Stimulated activated CD4-positive, alpha-beta T cell treated with anti-CD3 and anti-CD28 coated beads, Interleukin-15, amount 100 ng/mL, for 48 hours (primary cell): ENCODE measurements at places on chromosomes 1 and 21.

GRCh38 chr1:40849801-40850592 is 12.2 kb downstream of the CITED4 start:
- peak; percentile 68 for DNase-seq

DNA sequence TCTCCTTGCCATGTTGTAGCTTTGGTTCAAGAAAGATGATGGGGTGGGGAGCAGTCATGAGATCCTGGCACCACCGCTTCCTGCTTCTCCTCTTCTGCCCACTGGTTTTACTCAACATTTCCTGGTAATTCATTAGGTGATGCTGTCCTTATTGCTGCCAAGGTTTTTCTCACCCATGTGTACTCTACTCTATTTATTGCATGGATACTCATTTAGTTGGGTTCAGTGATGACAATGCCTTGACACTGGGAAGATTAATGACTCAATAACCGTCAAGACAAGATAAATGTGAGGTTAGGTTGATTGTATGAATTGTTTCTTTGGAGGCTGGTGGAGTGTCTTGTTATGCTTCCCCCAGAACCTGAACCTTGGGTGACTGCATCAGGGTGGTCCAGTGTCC is 484.2 kb downstream of the SIPA1L2 start:
- DNase-seq = no peak

DNA sequence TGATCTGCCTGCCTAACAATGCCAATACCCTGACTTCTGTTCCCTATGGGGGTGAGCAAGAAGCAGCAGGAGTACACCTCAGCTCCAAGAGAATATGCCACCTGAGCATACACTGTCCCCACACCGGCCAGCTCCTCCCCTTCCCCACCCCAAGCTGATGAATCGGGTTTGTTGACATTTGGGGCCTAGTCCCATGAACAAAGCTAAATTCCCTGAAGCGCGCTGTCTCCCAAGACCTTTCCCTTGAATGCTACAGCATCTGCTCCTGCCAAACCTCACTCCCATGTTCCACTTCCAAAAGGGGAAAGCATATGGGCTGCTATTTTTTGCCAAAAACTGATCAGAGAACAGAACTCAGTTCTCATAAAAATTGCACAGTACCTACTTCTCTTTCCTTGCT is 220.4 kb upstream of the CAMK1G start:
- DNase-seq = no peak

DNA sequence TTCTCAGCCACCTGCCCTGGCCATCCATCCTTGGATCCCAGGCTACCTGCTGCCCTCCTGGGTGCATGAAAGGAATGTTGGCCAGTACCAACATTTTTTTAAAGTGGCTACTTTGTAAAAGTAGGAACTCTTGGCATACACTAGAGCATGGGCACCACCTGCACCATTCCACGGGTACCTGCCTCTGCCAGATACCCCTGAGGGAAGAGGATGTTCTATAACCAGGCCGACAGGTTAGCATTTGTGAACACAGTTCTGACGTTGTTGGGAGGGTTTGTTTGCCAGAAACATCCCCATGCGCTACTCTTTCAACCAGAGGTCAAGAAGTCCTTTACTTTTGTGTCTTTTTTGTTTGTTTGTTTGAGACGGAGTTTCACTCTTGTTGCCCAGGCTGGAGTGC is 43.0 kb downstream of the EVA1C start:
- no peak for DNase-seq

DNA sequence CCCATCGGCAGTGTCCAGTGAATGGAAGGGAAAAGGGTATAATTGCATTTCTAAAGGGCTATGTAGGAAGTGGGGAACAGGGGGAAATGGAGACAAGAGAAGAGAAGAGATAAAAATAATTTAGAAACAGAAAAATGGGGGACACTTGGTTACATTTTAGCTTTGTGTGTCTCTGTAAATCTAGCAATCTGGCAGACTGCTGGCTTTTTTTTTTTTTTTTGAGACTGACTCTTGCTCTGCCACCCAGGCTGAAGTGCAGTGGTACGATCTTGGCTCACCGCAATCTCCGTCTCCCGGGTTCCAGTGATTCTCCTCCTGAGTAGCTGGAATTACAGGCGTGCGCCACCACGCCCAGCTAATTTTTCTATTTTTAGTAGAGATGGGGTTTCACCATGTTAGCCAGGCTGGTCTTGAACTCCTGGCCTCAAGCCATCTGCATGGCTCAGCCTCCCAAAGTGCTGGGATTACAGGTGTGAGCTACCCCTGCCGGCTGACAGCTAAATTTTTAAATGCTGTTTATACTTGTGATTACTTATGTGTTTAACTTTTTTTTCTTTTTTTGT is 53.4 kb downstream of the AGPAT3 start:
- DNase-seq = no peak

DNA sequence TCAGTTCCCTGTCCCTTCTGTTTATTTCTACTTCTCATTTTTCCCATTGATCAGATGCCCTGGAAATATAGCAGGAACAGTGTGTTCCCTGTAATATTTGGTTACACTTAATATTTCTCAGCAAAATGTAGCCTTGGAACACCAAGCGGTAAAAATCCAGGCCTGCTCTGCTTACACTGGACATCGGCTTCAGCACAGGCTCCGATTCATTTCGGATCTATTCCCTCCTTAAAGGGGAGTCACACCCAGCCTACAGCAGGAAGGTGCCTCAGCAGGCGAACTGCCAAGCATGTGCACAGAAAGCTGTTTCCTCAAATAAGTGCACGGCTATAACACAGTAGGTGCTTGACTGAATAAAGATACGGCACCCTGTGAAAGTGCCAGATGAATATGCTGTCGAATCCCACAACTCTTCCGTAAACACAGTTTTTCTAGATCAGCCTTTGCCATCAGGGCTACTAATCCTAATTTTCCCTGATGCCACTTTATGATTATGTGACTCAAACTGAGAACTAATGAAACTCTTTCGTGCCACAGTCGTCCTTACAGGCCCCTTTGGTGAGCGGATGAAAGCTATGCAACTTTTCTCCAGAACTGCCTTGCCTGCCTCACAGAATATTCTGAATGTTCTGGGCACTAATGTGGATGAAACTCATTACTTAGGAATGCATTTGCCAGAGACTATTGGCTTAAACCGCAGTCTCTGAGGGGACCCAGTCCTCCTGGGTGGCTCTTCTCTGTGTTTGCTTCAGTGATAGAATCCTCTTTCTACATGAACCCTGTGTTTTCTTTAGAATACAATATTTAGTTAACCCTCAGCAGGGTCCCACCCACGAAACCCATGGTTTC is 275.5 kb upstream of the RUNX1 start:
- DNase-seq = no peak

DNA sequence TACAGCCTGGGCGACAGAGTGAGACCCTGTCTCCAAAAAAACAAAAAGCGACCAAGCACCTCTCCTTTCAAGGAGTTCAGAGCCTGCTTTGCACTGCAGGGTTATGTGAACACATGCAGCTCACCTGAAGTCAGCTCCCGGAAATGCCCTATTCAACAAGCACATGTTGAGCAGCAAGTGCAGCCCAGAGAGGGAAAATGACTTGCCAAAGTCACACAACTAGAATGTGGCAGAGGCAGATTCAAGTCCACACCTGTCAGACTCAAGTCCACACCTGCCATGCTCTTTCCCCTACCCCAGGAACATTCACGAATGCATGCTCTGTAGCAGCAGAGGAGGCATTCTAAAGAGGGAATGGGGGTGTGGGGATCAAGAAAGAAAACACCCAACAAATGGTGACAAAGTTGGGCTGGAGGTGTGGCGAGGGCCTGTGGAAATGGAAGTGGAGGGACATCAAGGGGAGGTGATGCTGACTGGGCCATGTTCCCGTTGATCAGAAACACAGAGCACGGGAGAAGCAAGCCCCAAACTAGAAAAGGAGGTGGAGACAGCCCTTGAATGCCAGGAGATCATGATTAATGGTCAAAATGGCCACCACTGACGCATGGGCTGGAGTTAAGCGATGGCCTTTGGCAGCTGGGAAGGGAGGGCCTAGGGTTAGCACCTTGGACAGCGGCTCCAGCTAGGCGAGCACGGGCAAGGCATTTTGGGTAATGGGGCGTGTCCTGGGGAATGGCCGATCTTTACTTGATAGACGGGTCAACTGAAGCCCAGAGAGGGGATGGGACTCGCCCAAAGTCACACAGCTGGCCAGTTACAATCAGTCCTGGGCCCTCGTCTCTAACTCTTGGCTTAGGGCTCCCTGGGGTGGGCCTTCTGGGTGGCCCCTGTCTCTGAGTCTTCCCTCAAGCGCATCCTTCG is 21.5 kb downstream of the RAP1GAP start:
- no peak for DNase-seq

DNA sequence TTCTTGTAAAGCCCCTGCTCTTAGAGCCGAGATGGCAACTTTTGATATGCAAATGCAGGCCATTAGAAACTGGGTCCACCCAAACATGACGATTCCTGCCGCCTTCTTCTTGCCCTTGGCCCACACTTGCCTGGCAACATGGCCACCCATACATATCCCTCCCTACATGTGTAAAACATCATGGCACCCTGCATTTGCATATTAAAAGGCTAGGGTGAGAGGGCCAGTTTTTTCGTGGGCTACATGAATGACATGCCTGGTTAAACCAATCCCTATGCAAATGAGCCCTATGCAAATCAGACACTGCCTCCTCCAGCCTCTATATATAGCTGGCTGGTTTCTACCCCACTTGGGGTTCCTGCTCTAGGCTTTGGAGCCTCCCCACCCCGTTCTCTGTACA is 18.8 kb downstream of the PLA2G2A start:
- DNase-seq = no peak

GRCh38 chr1:98211271-98211845 is 290.5 kb upstream of the DPYD start:
- no peak for DNase-seq
